ENCODE measurements at places on chromosomes 1 and 21.

- DNase-seq: no peak
These were observed 73.4 kb upstream of the PROX1 start for GRCh38 chr1:213914392-213914791.

DNA sequence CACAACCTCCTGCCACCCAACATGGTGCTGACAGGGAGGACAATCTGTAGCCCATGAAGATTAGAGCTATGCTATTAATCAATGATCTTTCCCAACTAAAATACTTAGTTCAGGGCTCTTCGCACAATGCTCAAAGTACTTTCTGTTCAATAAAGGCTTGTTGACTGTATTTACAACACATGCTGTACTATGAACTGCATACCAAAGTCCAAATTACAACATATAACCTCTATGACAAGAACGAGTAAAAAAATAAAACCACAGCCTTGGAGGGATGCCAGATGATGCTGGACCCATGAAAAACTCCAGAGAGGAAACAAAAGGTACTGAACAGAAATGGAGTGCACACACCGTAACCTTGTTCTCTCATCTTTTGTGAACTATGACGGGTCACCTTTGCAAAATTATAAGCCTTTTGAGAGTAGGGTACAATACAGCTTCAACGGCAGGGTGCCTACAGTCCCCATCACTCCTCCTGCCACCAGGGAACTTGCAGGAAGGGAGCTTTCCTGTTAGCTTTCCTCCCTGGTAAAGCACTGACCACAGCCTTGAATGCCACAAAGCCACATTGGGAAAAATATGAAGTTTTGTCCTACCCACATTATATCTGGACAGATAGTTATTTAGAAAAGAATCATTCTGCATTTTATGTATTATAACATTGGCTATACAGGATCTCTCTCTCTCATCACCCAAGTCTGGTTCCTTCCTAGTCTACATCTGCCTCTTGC lies 175.6 kb downstream of the NRIP1 start:
- no peak for DNase-seq

DNA sequence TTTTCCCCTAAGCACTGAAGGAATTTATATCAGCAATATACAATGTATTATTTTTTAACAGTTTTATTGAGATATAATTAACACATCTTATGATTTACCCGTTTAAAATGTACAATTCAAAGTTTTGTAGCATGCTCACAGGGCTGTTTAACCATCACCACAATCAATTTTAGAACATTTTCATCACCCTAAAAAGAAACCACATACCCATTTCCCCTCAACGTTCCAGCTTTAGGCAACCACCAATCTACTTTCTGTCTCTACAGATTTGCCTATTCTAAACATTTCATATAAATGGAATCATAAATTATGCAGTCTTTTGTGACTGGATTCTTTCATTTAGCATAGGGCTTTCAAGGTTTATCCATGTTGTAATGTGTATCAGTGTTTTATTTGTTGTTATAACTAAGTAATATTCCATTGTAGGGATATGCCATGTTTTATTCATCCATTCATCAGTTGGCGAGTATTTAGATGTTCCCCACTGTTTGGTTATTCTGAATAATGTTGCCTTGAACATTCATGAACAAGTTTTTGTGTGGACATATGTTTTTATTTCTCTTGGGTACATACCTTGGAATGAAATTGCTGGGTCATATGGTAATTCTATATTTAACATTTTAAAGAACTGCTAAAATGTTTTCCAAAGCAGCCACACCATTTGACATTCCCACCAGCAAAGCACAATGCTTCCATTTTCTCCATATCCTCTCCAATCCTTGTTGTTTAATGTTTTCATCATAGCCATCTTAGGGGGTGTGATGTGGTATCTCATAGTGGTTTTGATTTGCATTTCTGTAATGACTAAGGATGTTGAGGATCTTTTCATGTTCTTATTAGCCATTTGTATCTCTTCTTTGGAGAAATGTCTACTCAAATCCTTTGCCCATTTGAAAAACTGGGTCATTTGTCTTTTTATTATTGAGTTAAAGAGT lies 188.5 kb downstream of the TM2D1 start:
- no peak for DNase-seq

DNA sequence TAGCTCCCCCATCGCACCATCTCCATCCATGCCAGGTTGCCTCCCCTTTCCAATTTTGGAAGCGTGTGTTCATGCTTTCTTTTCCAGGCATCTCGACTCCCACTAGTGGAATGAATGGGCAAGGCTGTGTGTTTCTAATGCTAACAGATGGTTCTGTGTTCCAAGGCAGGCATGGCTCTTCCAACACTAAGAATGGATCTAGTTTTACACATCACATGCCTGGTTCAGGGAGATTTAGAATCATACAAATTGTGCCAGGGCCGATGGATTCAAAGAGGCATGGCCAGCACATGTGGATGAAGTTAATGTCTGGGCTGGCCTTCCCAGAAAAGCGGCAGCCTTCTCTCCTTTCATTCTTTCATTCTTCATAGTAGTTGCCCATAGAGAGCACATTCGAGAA lies 438.7 kb downstream of the PRDM2 start:
- DNase-seq: no peak

DNA sequence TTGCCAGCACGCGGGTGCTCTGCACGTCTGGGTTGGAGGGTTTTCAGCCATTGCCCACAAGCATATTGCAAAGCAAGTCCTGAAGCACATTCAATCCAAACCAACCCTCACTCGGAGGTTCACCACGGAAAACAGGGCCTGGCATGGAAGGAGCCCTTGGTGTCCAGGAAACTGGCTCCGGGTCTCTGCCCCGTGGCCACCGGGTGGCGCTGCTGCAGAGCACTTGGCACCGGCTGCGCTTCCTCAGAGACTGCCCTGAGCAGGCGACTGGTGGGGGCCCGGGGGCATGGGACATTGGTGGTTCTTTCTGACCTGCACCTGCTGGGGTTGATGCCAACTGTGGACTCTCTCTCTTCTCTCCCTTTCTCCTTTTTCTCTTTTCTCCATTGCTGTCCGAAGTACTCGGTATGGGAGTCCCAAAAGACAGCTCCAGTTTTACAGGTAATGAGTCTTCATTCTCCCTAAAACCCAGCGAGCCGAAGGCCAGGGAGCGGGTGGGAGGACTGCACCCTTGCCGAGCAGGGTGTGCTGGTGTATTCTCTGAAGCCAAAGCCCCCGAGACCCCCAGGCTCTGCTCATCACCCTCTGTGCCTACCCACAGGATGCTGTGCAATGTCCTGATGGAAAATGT lies 4.1 kb upstream of the KCNAB2 start:
- DNase-seq: no peak

DNA sequence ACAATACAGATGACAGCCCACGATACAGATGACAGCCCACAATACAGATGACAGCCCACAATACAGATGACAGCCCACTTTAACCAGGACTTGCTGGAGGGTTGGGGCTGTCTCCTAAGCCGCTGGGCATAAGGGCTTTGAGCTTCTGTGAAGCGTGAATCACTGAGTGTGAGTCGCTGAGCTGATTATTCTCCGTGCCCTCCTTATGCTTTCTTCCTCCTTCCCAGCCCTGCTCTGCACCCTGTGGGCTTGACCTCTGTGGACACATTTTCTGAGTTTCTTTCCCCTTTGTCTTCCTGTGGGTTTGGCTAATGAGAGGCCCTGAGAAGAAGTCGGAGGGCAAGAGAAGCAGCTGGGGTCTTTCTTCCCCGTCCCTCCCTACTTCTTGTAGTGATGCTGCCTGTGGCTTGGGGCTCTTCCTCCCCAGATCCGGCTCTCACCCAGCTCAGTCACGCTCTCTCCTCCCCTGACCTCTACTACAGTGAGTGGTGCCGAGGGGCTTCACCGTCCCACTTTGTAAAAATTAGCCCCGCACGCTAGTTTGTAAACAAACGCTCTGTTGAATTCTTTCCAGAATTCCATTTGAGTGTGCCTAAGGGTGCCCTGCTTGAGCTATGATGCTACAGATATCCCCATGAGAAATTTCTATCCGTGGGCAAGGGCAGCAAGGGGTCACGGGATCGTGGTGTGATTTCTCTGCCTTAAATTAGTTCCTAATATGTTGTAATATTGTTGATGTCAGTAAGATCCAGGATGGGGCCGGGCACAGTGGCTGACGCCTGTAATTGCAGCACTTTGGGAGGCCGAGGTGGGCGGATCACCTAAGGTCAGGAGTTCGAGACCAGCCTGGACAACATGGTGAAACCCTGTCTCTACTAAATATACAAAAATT lies 46.4 kb upstream of the SOD1 start:
- DNase-seq: peak; percentile 15

DNA sequence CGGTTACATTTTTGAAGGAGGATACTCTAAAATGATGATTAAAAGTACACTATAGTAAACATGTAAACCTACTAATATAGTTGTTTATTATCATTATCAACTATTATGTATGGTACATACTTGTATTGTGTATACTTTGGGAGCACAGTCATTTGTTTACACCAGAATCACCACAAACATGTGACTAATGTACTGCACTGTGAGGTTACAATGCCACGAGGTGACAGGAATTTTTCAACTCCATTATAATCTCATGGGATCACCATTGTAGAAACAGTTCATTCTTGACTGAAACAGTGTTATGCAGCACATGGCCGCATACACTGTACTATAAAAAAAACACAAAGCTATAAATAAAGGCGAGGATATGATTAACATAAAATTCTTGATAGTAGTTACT lies 44.3 kb downstream of the GPATCH2 start:
- no peak for DNase-seq
